ENCODE measurements at places on chromosomes 3 and 15.

DNA sequence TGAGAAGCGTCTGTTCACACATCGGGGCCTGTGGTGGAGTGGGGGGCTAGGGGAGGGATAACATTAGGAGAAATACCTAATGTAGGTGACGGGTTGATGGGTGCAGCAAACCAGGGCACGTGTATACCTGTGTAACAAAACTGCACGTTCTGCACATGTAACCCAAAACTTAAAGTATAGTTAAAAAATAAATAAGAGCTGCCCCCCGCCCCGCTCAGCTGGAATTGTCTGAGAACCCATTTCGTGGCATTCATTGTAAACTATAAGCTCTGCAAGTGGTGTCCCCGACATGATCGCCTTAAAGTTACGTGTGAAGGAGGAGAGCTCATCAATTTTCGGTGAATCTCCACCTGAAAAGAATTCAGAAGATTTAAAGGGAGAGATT, 7.3 kb upstream of the LIPH start:
- no peak for DNase-seq

- no peak for DNase-seq
Measured at GRCh38 chr3:189146848-189147247, 24.9 kb upstream of the TPRG1 start.

DNA sequence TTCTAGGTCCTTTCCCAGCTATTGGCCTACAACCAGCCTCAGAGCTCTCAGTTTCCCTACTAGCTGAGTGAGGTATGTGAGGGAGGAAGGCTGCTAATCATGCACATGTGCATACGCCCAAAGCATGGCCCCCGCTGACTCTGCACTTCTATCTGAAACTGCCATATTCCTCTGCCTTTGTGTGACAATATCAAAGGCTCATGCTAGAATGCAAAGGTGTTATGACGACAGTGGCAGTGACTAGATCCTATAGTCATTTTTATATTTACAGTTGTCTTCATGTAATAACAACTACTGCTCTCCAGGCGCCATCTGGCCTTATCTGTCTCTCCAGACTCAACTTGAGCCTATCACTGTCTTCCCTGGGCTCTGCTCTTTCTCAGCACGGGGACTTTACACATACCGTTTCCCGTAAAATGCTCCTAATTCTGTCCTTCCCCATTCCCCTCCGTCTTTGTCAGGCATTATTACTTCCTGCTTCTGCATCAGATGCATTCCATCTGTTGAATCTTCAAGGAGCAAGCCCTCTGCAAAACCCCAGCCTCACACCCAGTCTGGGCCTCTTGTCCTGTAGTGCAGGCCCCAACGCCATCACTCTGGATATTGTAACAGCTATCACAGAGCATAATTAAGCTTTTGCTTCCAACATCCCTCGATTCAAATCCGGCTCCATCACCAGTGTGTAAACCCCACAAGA, 102.5 kb downstream of the PDCD6IP start:
- DNase-seq: no peak

DNA sequence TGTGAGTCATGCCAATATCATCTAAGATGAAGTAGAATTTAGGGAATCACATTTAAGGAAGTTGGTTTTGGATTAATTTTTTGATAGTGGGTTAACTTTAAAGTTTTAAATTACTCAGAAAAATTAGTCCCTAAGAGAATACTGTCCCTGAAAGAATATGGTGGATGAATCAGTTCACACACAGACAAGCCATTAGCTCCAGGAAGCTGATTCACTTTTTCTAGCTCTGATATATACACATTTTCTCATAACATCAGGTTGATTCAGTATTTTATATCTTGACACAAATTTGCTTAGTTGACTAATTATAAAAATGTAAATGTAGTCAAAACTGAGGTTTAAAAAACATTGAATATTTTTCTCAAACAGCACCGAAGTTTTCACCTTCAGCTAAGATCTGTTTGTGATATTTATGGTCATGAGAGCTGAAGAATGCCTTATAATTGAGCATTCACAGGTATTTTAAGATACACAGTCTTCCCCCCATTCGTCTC, 55.1 kb downstream of the MYH15 start:
- no peak for DNase-seq

GRCh38 chr3:109178708-109179107, 42.2 kb downstream of the C3orf85 start:
- no peak for DNase-seq

GRCh38 chr3:113485161-113485609, 29.8 kb downstream of the SPICE1 start:
- DNase-seq: no peak

DNA sequence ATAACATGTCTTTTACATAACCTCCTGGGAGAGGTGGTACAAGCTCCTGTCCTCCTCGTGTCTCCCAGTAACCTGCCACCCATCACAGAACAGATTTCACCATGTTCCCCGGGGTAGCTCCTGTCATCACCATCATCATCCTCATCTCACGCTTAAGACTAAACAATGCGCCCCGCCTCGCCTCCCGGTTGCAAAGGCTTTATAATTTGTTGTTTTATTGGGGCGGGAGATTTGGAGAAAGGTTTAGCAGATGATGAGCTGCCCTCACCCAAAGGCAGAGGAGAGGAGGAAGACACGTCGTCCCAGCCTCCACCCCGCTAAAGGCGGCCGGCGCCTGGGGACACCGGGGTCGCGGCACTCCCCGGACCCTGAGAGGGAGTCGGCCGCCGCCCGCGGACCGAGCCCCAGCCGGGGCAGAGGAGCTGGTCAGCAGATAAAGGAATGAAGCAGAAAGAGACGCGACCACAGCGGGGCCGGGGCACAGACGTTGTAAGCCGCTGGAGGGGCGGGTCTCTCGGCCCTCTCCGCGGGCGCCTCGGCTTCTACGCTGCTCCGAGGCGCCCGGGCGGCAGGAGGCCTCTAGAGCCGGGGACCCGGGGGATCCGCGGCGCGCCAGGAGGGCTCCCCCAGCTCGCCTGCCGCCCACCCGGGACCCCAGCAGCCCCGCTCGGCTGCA, 589 bp downstream of the HERC1 start:
- DNase-seq: peak; percentile 62

DNA sequence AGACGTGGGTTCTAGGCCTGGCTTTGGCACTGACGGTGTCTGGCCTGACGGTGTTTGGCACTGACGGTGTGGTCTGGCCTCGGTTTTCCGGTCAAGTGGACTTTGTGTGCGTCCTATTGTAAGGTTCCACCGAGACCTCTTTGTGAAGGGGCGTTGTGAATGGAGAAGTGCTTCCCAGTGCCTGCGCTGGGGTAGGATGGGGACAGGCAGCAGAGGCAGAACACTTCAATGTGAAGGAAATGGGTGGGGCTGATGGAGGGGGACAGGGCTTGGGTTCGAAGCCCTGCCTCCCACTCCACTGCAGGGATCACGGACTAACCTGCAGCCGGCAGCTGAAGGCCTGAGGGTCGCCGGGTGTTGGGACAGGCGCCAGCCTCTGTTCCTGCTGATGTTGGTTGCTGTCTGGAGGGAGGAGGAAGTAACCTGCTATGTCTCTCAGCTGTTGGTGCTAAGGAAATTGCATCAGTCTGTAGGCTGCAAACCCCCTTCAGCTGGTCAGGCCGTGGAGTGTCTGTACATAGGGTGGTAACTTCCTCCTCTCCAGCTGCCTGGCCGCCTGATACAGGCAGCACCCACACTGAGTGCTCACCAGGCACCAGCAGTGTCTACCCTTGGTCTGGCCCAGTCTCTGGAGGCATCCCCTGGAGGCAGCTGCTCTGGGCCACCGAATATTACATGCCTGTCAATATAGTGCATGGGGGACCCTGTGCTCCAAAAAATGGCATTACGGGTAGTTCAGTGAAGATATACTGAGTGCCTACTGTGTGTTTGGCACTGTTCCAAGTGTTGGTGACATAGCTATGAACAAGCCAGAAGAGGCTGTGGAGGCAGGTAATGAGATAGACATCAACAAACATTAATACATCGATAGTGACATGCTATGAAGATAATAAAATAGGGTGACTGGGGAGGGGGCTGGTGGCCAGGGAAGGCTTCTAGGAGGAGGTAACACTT, 1.1 kb downstream of the TM6SF1 start:
- peak; percentile 55 for DNase-seq

GRCh38 chr15:36926427-36926825, 173.9 kb downstream of the MEIS2 start:
- DNase-seq: no peak

Data from right hindlimb (tissue), 1 donor.